ENCODE measurements at places on chromosomes 3 and 15.

DNA sequence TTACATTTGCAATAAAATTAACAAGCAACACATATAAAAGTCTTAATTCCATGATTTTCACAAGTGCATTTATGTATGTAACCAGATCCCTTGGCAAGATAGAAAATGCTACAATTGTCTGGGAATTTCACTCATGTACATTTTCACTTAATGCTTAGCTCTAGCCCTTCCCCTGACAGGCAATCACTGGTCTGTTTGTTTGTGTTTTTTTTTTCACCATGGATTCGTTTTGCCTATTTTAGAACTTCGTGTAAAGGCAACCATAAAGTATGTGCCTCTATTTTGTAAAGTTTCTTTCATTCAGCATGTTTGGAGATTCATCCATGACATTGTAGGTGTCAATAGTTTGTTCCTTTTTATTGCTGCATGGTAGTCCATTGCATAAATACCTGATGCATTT is 260.9 kb upstream of the SLCO3A1 start:
- DNase-seq = no peak

DNA sequence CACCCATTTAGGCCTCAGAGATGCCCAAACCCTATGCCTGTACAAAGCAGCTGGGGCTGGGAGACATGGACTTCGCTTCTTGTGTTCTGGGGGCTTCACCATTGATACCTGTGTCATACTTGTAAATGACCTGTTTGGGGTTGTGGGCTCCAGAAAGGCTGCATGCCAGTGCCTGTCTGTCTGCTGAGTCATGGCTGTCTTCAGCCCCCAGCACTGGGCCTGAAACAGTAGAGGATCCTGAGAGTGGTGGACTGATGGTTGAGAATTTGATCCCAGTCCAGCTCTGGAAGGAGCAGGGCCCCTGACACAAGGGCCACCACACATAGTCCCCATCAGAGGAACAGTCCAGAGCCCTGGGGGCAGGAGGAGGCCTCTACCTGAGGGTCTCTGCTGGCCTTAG is 24.6 kb upstream of the APEH start:
- no peak for DNase-seq

DNA sequence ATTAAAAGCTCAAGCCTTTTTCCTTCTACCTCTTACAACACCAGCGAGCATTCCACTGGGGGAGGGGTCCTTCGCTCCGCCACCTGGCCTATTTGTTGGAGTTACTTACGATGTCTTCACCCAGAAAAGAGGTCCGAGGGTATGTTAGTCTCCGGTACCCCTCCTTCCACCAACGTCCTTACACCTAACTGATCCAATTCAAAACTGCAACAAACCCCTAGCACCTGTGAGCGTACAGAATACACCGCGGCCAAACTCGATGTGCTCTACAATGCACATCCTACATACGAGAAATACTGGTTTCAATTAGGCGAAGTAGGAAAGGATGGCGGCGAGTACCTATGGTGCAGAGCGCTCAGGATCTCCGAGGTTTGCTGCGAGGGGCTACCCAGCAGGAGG is 944 bp downstream of the SLITRK3 start:
- no peak for DNase-seq

DNA sequence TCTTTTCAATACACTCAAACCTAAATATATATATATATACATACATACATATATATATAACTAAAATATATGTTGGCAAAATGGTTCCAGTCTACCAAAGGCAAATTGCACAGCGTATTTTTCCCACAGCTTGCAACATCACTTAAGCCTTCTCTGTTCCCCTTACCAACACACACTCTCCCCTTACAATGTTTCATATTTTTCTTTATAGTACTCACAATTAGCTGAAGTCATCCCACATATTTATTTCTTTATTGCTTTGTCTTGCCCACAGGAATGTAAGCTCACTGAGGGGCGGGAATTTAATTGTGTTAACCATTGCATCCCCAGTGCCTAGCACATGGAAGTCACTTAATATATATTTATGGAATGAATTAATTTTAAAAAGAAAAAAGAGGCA is 288.3 kb downstream of the ULK4 start:
- no peak for DNase-seq

DNA sequence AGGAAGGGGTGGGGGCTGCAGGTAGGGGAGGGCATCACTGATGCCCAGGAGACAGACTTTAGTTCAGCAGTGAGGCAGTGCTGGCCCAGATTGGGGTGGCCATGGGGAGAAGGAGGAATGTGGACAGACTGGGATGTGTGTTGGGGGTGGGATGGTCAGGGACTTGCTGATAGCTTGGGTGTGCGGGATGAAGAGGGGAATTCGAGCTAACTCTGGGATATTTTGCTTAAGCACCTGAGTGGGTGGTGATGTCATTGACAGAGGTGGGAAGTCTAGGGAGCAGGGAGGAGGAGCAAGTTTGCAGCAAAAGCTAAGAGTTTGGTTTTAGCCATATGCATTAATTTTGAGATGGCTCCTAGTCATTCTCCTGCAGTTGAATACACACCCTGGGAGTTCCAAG is 207.5 kb downstream of the RPLP1 start:
- DNase-seq = no peak

DNA sequence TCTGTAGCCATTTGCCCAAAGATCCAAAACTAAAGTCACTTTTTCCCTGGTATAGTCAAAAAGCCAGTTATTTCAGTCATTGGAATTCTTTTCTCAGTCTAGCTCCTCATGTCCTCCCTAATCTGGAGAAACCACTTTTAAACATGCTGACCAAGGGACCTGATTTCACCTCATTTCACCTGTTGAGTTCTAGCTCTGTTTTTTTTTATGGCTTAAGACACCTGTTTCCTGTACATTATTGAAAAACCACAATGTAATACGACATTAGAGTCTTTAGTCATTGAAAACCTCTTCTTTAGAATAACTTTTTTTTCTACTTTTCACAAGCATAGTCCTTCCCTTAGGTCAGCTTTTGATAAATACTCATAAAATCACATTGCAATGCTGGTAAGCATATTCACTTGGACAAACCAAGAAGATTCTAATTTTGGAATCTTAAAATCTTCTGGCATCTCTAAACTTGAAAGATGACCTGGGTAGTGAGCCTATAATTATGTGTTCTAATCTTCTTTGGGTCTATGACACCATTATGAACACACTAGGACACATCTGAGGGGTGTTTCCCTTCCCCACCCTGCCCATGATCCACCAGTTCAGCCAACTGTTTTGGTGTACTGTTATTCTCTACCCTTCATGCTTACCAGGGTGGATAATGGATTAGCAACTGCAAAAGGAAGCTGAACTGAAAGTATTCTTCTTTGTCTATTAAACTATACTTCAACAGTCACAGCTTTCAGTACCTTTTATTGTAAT is 103.5 kb upstream of the FXR1 start:
- no peak for DNase-seq

DNA sequence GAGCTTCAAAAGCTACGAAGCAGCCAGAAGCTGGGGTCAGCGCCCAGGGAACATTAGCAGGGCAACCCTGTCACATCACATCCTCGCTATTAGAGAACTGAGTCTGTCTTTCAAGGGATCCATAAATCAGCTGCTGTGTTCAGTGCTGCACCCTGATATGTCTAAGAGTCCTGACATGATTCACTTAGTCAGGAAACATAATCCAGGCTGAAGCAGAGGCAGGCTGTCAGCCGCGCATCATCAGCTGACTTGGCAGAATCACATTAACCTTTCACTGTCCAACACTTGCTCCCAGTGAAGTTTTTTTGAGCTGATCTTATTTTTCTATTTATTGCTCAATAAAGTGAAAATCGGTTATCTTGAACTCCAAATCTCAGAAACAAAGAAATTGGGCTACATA is 23.5 kb downstream of the MYH15 start:
- DNase-seq = no peak

- no peak for DNase-seq
Observed at GRCh38 chr3:170003881-170004356, 33.9 kb upstream of the GPR160 start.

GRCh38 chr15:27500206-27500605 is 529.2 kb downstream of the GABRG3 start:
- no peak for DNase-seq

DNA sequence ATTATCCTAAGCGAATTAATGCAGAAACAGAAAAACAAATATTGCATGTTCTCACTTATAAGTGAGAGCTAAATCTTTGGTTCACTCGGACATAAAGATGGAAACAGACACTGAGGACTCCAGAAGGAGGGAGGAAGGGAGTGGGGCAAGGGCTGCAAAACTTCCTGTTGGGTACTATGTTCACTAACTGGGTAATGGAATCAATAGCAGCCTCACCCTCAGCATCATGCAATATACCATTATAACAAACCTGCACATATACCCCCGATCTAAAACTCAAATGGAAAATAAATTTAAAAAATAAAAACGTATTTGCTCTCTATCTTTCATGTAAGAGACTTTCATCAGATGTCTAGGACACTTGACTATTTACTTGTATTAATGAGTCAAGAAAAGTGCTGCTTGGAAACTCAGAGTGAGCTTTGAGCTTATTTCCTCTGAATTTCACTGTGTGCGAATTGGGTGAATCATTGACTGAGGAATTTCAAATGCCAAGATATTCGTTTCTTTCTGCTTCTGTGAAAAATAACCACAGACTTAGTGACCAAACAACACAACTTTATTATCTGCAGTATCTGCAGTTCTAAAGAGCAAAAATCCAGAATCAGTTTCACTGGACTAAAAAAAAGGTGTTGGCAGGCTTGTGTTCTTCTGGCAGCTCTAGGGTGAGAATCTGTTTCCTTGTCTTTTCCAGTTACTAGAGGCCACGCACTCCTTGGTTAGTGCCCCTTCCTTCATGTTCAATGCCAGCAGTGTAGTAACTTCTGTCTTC is 18.4 kb downstream of the TM4SF18 start:
- no peak for DNase-seq

DNA sequence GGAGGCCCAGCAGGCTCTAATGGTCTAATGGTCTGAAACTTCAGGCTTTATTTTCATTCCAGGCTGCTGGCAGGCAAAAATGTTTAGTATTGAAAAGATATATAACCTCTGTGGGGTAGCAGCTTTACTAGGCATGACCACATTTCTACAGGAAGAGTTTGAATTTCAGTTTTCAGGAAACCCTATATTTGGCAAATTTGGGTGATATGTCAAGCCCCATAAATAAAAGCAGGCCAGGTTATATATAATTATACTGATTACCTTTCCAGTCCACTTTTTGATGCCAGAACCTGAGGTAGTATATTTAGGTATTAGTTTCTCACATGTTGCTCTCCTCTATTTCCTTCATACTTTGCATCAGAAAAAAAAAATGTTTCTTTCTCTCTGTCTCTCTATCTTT is 37.2 kb upstream of the PHLDB2 start:
- DNase-seq = no peak

DNA sequence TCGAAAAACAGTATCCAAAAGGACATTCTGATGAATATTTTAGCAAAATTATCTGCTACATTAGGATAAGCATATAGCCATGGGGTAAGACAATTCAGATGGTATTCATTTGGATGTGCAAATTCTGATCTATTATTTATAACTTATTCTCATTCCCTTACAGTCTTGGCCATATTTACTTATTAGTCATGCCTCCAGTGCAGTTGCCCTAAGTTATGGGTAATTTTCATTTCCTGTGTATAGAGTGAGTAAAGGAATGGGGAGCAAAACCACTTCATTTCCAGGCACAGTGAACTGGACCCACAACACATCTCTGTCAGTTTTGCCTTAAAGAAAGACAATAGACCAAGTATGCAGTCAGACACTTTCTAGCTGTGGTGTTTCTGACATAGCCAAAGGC is 134.3 kb downstream of the POLQ start:
- DNase-seq = no peak

GRCh38 chr3:115623044-115623868 is at the start of gene GAP43:
Gene GAP43, plus strand, starts transcription at chr3:115623510. Its CDS starts 180 bp downstream, at chr3:115623690.
- DNase-seq = no peak

DNA sequence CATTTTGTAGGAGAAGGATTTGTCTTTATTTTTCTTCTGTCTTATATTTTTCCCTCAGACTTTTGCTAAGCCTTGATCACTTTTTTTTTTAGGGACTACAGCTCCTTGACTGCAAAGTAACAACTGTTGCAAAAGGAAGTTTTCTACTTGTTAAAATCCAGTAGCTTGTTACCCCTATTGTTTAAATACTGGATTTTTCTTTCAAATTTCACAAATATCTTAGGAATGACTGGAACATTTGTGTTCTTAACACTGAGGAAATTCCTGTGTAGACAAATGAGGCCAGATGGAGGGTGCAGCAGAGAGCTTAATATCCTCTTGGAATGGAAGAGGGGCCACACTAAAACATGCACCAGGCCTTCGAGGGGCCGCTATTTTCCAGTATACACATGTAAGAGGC is 3.2 kb upstream of the PGPEP1L start:
- no peak for DNase-seq

- no peak for DNase-seq
Observed at GRCh38 chr3:83500422-83500821, 1458.4 kb upstream of the CADM2 start.

DNA sequence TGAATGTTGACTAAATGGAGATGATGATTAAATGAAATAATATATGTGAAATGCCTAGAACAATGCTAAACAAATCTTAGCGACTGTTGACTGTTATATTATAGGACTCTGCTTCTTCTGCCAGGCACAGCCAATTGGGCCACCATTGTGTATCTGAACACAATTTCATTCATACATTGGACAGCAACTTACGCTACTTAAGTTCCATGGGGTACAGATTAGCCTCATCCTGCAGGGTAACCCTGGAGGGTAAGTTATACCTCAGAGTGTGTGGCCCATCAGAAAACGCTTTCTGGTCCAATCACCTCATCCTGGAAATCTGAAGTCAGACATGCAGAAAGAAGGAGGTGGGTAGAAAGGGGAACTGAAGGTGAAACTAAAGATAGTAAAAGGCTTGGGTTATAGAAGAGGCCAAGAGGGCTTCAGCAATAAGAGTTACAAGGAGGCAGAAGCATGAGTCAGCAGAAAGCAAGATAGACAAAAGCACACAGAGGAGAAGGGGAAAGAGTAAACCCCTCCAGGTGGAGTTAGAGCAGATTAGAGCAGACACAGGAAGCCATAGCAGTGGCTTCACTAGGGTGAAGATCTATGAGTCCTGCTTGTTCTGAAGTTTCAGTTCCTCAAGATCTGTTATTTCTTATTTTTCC is 119.3 kb upstream of the SLC24A5 start:
- DNase-seq = no peak

DNA sequence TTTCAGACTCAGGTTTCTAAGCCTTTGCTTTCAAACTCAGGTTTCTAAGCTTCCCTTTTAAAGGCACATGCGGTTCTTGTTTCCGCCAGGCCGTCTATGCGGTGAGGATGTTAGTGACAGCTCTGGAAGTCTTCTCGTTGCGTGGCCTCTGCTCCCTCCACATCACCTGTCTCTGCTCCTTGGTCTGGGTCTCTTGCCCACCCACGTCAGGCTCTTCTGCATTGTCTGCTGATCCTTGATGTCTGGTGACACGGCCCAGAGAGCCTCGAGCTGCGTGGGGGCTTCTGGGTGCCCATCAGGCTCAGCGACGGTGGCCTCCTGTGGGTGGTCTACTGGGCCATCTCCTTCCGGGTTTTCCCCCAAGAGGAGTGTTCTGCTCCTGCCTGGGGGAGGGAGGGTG is 30.5 kb downstream of the KLF13 start:
- DNase-seq = no peak

GRCh38 chr15:29438703-29439055 is 169.1 kb upstream of the NSMCE3 start:
- no peak for DNase-seq

GRCh38 chr15:79358069-79358468 is 47.2 kb downstream of the TMED3 start:
- DNase-seq = no peak

GRCh38 chr15:62257996-62258521 is 93.0 kb upstream of the C2CD4B start:
- DNase-seq = no peak

GRCh38 chr15:90918034-90918788 is 14.1 kb downstream of the HDDC3 start:
- no peak for DNase-seq
